Stimulated activated CD8-positive, alpha-beta memory T cell treated with anti-CD3 and anti-CD28 coated beads, Interleukin-4, amount 100 ng/mL, for 1 hour (primary cell): ENCODE measurements at places on chromosomes 5 and 9.

DNA sequence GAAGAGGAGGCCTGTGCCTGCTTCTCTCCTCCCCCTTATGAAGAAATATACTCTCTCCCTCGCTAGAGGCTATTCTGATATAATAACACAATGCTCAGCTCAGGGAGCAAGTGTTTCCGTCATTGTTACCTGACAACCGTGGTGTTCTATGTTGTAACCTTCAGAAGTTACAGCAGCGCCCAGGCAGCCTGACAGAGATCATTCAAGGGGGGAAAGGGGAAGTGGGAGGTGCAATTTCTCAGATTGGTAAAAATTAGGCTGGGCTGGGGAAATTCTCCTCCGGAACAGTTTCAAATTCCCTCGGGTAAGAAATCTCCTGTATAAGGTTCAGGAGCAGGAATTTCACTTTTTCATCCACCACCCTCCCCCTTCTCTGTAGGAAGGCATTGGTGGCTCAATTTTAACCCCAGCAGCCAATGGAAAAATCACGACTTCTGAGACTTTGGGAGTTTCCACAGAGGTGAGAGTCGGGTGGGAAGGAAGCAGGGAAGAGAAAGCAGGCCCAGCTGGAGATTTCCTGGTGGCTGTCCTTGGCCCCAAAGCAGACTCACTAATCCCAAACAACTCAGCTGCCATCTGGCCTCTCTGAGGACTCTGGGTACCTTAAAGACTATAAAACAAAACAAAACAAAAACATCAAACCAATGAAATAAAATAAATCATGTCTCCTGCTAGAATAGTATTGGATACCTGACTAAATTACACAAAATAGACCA, 1.3 kb downstream of the TMEM174 start:
- no peak for DNase-seq

GRCh38 chr9:105198865-105199264, 45.6 kb upstream of the SLC44A1 start:
- DNase-seq, result no peak

DNA sequence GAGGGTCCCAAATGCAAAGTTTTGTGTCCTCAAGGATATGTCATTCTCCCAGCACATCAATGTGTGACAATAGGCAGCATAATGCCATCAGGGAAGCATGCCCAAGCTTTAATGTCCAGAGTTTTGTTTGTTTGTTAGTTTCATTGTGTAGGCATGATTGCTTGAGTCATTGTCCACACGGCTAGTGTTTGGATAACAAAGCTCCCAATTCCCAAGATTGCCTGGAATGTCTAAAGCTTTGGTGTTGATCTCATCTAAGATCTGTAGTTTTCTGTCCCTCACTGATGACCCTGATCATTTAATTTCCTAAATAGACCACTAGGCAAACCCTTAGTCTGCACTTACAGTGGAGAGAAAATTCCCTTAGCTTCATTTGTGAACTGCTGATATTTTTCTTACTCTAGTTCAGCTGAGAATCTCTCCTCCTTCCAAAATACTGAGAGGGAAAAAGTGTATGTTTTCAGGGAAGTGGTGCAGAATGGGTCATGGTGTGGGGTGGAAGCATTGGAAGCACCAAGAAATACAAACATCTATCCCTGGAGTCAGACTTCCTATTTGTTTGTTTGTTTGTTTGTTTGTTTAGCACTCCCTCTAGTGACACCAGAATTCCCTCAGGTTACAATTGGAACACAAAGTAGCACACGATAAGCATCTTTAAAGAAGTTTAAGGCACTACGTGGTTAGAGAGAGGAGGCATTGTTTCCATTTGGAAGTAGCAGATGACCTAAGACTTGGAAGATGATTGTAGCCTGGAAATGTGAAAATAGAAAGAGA, 127.1 kb downstream of the PRDM6 start:
- no peak for DNase-seq

DNA sequence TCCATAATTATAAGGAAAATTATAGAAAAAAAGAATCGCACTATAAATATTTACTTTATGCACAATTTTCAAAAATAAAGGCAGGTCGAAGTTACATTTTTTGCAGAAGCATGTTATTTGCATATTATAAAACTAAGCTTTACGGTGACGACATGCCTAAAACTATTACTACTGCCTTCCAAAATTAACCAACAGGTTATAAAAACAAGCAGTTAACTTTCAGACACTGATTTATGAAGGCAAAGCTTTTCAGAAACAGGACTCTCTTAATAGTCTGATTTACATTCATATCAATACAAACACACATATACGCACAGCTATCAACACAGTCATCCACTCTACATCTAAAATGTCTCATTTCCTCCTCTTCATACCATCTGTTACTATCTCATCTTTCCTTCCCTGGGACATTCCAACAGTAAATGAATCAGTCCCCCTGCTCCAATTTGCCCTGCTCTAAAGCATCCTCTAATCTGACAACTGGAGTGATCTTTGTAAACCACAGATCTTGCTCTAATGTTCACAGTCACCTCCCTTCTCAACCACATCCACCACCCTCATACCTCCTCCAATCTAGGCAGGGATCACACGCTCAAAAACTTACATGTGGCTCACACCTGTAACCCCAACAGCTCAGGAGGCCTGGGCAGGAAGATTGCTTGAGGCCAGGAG, 21.6 kb downstream of the FBXW11 start:
- no peak for DNase-seq

GRCh38 chr5:145587710-145588109, 247.4 kb downstream of the PRELID2 start:
- no peak for DNase-seq

- no peak for DNase-seq
Observed at GRCh38 chr9:133888048-133888808, 103.9 kb downstream of the VAV2 start.

DNA sequence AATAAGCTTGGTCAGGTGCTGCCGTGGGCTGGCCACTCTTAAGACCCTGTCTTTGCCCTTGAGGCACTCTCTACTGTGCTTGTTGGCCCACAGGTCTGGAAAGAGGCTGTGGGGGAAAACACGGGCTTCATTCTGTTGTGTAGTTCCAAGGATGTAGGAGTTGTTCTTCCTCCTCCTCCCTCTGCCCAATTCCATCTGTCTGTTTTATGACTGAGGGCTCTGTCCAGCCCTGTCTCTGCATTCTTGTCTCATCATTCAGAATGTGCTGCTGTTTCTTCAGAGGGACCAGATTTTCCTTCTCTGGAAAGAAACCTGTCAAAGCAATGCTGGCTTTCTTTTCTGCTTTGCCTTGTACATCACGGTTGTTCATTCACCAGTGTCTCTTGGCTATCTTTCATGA, 84.1 kb downstream of the MAP1B start:
- no peak for DNase-seq

DNA sequence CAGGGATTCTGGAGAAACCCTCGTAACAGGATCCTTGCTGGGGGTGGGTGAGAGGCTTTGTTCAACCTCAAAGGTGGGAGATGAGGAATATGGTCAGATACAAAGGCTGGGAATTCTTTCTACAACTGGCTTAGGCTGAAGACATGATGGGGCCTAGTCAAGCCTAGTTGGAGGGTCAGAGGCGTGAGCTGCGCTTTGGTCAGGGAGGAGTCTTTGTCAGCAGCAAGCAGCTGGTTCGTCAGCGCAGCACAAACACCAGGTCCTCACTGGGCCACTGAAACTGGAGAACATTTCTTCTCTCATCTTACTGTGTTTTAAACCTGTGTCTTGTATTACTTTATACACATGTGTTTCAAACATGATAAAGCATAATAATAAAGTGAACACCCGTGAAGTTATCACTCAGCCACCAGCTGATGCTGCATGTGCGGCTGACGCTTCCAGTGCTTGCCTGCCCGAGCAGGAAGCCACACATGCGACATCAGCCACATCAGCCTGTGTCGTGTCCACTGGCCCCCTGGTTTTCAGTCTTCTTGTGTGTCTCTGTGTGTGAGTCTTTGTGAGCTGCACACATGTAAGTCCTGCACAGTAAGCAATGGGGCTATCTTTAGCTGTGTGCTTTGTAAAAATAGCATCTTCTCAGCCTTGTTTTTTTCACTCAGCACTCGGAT, 81.5 kb downstream of the WNK2 start:
- DNase-seq, result no peak

DNA sequence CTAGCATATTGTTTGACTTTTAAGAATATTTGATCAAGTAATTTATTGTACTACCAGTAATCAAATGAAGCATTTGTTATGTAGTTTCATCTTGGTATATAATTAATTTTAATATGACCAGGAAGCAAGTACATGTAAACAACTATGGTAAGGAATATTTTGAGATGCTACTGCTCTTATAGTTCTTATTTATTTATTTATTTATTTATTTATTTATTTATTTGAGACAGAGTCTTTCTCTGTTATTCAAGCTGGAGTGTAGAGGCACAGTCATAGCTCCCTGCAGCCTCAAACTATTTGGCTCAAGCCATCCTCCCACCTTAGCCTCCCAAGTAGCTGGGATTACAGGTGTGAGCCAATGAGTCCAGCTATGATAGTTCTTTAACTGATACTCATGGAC, 8.1 kb downstream of the PPIP5K2 start:
- DNase-seq, result no peak

DNA sequence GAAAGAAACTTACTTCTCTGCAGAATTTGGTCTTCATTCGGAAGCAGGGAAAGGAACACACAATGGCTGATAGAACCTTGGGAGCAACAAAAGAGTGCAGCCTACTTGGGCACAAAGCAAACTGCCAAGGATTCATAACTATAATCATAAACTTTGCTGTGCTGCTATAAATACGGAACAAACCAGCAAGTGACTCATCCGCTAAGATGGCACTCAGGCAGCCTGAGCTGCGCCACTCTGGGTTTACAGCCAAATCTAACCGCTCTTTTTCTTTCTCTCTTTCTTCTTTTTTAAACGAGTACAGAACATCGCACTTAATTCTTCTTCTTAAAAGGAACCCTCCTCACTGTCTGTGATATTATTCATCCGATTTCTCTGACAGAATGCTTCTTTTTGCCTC, 81.1 kb downstream of the PTPN3 start:
- no peak for DNase-seq

DNA sequence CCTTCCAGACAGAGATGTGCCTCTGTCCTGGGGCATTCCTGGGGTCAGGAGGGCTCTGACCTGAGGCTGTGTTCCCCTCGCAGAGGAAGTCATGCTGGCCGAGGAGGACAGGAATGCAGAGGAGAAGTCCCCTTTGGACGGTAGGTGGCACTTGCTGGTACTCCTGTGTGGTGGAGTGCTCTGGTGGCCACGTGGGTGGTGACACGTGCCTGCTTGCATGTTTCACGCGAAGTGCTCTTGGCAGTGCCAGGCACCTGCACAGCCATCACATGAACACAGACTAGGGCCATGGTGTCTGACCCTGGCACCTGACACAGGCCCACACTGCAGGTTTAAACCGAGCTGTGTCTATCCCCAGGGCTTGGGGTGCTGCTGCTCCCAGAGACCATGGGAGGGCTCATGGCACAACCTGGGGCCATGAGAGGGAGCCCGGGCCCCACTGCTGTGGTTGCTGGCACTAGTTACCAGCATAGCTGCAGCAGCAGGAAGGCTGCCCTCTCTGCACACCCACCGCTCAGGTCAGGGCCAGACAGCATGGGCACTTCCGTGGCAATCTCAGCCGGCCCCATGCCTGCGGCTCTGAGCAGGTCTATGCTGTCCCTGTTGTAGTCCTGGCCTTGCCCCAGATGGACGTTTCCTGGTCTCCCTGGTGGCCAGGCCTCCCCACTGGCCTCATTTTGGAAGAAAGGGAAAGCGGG, 79.3 kb downstream of the CACNA1B start:
- no peak for DNase-seq

DNA sequence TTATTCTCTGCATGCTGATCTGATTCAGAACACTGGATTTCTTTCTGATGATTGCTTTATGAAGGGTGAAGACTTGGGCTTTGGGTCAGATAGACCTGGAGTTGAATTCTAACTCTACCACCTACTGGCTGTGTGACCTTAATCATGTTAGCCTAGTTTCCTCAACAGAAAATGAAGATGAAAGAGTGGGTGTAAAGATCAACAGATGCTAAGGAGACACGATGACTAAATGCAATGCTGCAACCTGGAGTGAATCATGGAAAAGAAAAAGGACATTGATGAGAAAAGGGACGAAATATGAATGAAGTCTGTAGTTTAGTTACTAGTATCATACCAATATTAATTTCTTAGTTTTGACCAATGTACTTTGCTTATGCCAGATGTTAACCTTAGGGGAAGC, 27.8 kb upstream of the DENND1A start:
- no peak for DNase-seq

GRCh38 chr5:60248901-60249300, 355.4 kb upstream of the PDE4D start:
- DNase-seq, result no peak

- no peak for DNase-seq
Observed at GRCh38 chr5:95958310-95959014, 3.2 kb downstream of the ELL2 start.

DNA sequence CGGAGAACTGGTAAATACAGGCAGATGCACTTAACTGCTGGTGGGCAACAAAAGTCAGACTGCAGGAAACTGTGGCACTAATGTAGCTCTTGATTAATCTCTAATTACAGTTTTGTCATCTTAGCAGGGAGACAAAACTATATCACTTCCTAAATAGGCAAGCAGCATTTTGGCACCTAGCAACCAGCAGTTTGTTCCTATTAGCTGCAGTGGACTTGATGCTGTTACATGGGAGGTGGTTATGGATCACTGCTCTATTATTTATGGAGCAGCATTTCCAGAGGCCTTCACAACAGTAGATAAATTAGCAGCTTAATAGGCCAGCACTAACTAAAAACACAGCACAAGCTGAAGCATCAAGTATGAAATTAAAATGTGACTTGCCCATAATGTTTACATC, 518.3 kb upstream of the ITGA1 start:
- DNase-seq, result no peak

GRCh38 chr9:126975327-126976220, 61.0 kb downstream of the RALGPS1 start:
- DNase-seq, result no peak

DNA sequence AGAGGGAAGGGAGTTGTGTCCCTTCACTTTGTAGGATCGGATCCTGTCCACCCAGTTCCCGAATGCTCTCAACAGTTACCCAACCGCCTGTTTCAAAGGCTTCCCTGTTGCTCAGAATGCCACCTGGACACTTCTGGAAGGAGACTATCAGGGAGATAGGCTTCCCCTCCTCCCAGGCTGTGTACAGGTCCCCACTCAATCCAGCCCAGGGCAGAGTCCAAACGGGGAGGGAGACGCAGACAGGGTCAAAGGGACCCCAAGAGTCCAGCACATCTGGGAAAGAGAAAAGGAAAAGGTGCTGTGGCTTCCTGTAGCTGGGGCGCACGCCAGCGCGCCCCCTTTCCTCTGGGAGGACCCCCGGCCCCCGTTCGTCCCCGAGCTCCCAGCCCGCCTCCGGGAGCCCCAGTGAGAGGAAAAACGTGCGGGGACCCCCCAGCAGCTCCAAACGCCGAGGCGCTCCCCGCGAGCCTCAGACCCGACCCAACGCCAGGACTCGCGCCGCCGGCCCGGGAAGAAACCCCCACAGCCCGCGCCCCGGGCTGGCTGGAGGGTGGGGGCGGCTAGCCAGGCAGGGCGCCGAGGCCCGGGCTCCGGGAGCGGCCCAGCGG, 640 bp downstream of the SURF4 start:
- no peak for DNase-seq

- no peak for DNase-seq
Observed at GRCh38 chr9:33202552-33203201, 35.5 kb upstream of the B4GALT1 start.
